ENCODE measurements at places on chromosomes 1 and 21.

GRCh38 chr1:167452483-167452882, 65.8 kb downstream of the CD247 start:
- no peak for DNase-seq

- DNase-seq = no peak
Observed at GRCh38 chr1:226577401-226578180, 29.0 kb downstream of the STUM start.

- no peak for DNase-seq
Observed at GRCh38 chr1:151512326-151512725, 1.1 kb downstream of the CGN start.

GRCh38 chr1:90534116-90534515, 183.0 kb downstream of the BARHL2 start:
- no peak for DNase-seq

GRCh38 chr1:200480964-200481363, 71.1 kb upstream of the ZNF281 start:
- no peak for DNase-seq

DNA sequence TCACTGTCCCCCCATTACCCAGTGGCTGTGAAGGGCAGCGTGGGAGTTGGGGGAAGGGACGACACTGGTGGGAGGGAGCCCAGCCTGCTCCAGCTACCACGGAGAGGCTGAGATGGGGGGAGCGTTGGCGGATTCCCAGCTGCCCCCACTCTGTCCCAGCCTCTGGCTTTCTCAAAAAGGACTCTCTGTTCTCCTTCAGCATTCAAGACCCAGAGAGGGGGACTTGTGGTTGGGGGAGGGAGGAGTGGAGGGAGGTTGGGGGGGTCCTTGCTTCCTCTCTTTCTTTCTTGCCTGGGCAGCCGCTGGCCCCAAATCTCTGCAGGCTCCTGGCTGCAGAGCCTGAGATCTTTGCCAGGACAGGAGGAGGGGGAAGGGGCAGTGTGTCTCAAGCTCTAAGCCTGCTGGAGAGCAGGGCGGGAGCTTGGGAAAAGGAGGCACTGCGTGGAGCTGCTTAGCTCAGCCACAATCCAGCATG, 2.2 kb downstream of the ATP1A2 start:
- DNase-seq = no peak

DNA sequence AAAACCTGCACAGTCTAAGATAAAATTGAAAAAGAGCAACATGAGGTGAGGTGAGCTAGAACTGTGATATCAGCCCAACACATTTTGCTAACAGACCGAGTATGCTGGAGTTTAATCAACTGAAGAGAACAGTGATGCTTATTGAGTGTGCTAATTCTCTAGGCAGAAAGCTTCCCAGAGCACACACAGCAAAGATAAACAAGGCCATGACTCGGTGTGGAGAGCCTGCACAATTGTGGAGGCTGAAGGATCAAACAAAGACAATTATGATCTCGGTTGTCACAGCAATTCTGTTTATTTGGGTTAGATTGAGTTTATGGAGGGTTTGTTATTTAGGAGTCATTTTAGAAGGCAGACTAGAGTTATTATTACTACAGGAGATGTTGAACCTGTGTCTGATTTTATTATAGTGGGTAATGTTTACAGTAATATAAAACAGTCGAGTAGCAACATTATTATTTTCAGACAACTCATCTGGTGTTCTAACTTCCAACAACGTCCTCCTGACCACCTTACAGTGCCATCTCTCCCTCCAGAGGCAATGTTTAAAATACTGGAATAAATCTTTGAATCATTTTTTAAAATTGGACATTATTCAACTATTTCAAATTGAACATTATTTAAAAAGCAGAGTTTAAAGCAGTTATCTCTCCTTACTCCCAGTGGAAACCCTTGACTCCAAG, 40.2 kb downstream of the DPT start:
- no peak for DNase-seq

- no peak for DNase-seq
Observed at GRCh38 chr1:86114236-86114635, 42.3 kb downstream of the COL24A1 start.

GRCh38 chr1:33878392-33878791, 14.5 kb downstream of the HMGB4 start:
- no peak for DNase-seq

GRCh38 chr1:41892301-41892781, 26.4 kb downstream of the HIVEP3 start:
- no peak for DNase-seq

All from DMS 273 treated with DMSO at 0.1 percent for 48 hours (cell line).